Activated CD8-positive, alpha-beta T cell treated with anti-CD3 and anti-CD28 coated beads for 36 hours (primary cell): ENCODE measurements at places on chromosomes 7 and 10.

DNA sequence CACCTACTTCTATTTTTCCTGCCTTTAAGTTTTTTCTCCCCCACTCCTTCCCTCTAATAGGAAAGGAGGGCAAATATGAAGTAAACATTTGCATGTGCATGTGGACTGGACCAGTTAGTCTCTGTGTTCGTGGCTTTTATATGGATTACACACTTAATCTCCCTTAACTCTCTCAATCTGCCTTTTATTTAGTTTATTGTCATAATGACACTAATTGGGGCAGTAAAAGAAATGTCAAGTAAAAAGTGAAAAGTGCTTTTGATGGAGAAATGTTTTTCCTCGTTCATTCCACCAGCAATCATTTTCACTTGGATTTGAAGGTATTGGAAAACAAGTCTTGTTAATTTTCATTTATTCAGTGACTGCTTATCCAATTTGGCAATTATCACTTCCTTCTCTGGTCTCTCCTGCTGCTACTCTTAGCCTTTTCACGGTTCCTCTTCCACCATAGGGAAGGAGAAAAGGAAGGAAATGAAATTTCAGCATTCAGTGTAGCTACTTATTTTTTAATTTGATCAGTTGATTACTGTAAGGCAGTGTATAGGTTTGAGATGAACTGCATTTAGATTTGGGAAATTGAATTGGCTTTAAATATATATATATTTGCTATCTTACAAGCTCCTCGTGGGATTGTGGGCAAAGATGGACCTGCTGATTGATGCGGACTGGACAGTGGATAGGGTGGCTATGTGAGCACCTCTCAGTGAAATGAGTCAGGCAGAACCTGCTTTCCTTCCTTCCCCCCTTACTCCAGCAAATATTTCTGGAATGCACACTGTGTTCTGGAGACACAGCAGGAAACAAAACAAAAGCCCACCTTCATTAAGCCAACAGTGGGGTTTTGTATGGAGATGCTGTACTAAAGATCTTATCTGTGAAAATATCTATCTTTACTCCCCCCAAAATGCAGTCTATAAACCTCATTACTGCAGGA is 77.5 kb downstream of the LRRC4 start:
- no peak overlapping the region for H3K4me3 ChIP-seq
- H3K27ac ChIP-seq, result no peak overlapping the region
- H3K27me3 ChIP-seq, result no peaks in the 10 kb centered on the region

- H3K27me3 ChIP-seq, result peaks cover 38% of the 10 kb centered on the region
- no peaks in the 10 kb centered on the region for H3K36me3 ChIP-seq
- H3K27ac ChIP-seq, result peak within 1 kb of the TSS; percentile 34
- H3K4me3 ChIP-seq, result peak within 1 kb of the TSS; percentile 74
- H3K4me1 ChIP-seq, result peaks cover 8% of the 10 kb centered on the region
- peak; percentile 5 for DNase-seq
Observed at GRCh38 chr10:115093286-115093775, at the start of gene ATRNL1. TSS of gene ATRNL1 (plus strand) at chr10:115093365. CDS start at chr10:115093751, 386 bp downstream.

DNA sequence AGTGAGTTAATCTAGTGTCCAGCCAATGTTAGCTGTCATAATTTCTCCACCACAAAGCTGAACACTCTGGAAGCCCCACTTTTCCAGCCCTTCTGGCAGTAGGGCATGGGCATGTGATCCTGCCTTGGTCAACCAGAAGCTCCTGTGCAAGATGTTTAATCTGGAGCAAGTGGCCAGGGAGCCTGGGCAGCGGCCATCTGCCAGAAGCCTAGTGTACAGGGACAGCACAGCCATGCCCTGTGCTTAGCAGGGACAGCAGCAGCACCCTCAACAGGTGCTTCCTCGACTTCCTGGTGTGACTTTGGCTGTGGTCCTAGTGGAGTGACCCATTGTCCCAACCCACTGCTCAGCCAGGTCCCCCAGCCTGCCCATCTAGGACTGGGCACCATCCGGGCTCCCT is 10.3 kb downstream of the RBP3 start:
- no peak overlapping the region for H3K4me3 ChIP-seq
- H3K27me3 ChIP-seq, result no peaks in the 10 kb centered on the region

GRCh38 chr10:34254596-34254995 is 560.5 kb downstream of the PARD3 start:
- no peak overlapping the region for H3K27ac ChIP-seq
- no peaks in the 10 kb centered on the region for H3K36me3 ChIP-seq
- DNase-seq, result peak; percentile 63
- H3K27me3 ChIP-seq, result no peaks in the 10 kb centered on the region
- no peak overlapping the region for H3K4me3 ChIP-seq

DNA sequence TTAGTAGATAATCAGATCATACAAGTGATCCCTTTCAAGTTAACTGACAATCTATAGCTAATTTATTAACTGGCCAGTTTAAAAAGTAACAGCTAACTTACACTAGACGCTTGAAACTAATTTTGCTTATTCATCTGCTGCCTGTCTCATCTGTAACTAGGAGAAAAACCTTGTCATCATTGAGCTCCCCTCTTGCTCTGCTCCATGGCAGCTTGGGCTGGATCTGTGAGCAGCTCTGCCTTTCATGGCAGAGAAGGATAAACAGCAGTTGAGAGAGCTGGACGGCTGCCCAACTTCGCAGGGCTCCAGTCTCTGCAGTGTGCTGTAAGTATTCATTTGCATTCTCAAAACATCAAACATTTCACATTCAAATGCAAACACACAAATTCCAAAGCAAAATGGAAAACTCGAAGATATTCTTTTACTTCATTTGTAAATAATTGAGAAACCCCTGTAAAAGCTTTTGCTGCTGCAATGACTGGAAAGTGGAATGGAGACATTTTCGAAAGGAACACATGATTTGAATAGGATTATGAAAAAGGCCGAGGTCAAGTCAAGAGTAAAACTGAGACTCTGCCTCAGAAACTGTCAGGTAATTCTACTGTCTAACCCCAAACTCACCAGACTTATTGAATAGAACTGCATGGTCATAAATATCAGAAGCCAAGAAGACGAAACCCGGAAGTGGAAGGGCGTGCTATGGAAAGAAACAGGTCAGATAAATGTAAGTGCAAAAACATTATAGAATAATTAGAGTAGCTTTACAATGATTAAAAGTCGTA is 17.6 kb downstream of the SLC35B4 start:
- H3K27ac ChIP-seq, result no peak overlapping the region
- H3K27me3 ChIP-seq, result no peaks in the 10 kb centered on the region
- H3K4me3 ChIP-seq, result no peak overlapping the region
- peaks cover 37% of the 10 kb centered on the region for H3K36me3 ChIP-seq
- DNase-seq, result no peak

DNA sequence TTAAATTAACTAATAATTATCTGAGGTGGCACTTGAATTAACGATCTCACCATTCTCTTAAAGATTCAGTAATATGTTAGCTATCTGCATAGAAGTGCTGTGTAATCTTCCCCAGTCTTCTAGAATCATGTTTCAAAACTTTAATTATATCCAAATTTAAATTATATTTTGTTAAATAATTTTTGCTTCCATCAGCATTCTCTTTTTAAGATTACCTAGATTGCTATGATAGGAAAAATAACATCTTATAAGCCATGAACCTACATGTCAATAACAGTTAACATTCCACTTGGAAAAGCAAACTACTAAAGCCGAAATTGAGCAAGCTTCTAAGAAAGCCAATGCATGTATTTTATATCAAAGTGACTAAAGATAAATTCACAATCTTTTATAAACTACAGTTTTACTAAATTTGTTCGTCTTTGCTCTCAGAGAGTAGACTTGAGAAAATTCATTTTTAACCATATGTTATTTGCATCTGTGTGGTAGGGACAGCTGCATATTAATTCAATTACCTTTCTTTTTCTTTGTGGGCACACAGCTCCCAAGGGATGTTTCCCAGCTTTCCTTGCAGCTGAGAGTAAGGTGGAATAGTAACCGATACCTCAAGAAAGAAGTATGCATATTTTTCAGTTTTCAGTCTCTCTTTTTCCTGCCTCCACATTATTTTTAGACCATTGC is 105.4 kb upstream of the ABCB5 start:
- no peak overlapping the region for H3K4me3 ChIP-seq
- no peak for DNase-seq
- no peaks in the 10 kb centered on the region for H3K4me1 ChIP-seq
- no peaks in the 10 kb centered on the region for H3K27me3 ChIP-seq
- no peaks in the 10 kb centered on the region for H3K36me3 ChIP-seq

DNA sequence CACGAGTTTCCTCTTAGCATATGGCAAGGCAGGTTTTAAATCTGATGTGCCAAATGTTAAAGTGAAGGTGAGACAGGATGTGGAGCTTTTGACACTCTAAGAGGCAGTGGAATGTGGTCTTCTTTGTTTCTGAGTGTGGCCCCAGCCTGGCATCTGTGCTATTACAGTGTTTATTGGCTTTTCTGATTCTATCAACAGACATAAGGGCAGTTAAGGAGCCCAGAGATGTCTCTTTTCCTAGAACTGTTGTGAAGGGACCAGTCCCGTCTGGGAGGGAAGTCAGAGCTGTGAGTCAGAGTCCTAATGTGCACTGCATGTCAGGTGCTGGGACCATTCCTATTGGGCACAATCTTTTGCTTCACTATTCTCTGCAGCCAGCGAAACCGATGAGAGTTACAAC is 32.5 kb downstream of the TRUB1 start:
- H3K36me3 ChIP-seq, result peaks cover 30% of the 10 kb centered on the region
- peaks cover 30% of the 10 kb centered on the region for H3K4me1 ChIP-seq
- no peak overlapping the region for H3K27ac ChIP-seq
- peak; percentile 29 for DNase-seq

- H3K27me3 ChIP-seq, result peaks cover 9% of the 10 kb centered on the region
- H3K4me3 ChIP-seq, result no peak overlapping the region
- no peak overlapping the region for H3K27ac ChIP-seq
- no peaks in the 10 kb centered on the region for H3K4me1 ChIP-seq
Observed at GRCh38 chr10:84549368-84550165, 221.2 kb downstream of the CCSER2 start.

DNA sequence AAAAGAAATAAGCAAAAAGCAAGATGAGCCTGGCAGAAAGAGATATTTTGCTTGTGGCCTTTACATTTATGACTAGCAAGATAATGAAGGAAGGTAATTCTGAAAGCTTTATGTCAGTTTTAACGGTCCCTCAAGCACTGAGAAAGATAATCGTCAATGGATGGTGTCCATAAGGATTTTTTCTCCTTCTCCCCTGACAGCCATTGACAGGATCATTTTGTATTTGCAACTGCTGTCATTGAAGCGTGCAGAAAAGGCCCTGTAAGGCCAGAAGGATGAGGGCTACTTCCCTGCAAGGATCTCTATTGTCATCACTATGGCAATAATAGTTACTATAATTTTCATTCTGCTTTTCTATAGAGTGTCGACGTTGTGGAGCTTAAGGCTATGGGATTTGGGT is 994 bp upstream of the LRGUK start:
- H3K36me3 ChIP-seq, result no peaks in the 10 kb centered on the region
- no peak for DNase-seq
- H3K27ac ChIP-seq, result no peak overlapping the region
- peaks cover 13% of the 10 kb centered on the region for H3K27me3 ChIP-seq
- peaks cover 13% of the 10 kb centered on the region for H3K4me1 ChIP-seq

DNA sequence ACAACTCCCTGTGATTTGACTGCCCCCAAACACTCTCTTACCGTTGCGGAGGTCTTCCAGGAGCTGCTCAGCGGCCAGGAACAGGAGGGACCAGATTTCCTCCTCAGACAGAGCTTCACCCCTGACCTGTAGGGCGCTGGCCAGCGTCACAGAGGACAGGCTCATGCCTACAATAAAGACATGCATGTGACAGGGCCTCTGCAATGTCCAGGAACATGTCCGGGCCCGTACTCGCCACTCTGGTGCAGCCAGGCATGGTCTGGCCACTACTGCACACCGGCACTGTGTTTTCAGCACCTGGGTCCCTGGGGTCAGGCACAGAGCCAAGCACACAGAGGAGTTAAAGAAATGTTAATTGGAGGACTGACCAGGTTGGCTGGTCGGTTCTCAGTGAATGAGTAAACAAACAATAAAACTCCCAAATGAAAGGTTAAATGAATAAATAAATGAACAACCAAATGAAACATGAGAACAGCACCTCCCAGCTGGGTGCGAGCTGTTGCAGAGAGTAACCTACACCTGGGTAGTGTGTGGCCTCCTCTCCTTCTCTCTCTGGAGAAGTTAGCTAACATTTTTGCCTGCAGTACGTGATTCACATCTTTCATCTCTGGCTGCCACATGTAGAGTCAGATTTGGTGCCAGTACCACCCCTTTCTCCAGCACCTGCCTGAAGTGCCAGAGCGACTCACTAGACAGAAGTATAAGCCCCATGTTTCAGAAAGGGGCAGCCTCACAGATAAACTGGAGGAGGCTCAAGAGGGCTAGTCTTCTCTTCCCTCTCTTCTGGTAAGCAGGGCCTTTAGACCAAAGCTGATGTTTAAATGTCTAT is 22.8 kb downstream of the FRMPD2 start:
- DNase-seq, result no peak
- peaks cover 1% of the 10 kb centered on the region for H3K27me3 ChIP-seq

GRCh38 chr10:131202990-131203389 is 108.5 kb downstream of the TCERG1L start:
- H3K27me3 ChIP-seq, result peaks cover 3% of the 10 kb centered on the region
- no peak overlapping the region for H3K4me3 ChIP-seq
- no peaks in the 10 kb centered on the region for H3K4me1 ChIP-seq
- DNase-seq, result no peak
- no peaks in the 10 kb centered on the region for H3K36me3 ChIP-seq
- H3K27ac ChIP-seq, result no peak overlapping the region

DNA sequence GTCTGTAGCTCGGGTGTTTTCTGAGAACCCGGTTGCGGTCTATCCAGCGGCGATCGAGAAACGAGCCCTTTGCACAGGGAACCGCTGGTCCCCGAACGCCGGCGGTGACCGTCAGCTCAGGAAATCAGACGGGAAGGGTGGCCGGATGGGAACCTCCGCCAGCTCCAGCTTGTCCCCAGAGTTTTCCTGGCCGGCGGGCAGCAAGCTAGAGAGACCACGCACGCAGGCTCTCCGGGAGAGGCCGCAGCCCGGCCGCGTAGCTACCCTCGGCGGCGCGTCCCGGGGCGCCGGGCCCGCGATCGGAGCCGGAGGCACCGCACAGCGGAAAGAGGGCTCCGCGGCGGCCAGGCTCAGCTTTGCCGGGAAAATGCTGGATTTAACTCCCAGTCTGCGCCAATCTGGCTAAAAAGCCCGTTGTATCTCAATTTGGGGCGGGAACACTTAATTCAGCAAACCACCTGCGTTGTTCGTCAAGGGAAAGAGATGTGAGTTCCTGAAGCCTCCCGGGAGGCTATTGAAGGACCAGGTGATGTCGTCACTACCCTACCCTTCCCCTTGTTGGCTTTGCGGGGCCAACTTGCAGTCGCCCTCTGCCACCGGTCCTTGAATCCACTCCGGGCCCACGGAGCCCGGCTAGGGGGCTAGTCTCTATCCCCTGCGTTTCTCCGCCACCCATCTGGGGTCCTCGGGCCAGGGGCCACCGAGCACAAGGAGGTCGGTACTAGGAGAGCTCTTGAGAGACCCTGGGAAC is 859 bp upstream of the CH25H start:
- H3K4me1 ChIP-seq, result peaks cover 14% of the 10 kb centered on the region
- DNase-seq, result peak; percentile 42
- H3K27ac ChIP-seq, result no peak overlapping the region
- no peaks in the 10 kb centered on the region for H3K36me3 ChIP-seq
- H3K4me3 ChIP-seq, result peak overlapping the region; percentile 69
- H3K27me3 ChIP-seq, result peaks cover 34% of the 10 kb centered on the region

DNA sequence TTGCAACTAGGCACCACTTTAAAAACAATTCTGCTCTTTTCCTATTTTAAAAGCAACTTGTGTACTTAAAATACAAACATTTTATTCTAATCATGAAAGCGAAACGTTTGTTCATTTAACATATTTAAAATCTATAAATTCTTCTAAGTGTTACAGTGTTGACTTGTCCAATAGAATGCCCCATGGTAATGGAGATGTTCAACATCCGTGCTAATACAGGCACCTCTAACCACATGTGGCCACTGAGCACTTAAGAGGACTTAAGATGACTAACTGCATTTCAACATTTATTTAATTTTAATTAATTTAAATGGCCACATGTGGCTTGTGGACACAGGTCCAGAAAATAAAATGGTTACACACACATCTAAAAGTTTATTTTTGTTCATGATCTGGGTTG is 115.1 kb downstream of the TPK1 start:
- no peak overlapping the region for H3K4me3 ChIP-seq
- peaks cover 23% of the 10 kb centered on the region for H3K36me3 ChIP-seq
- DNase-seq, result no peak
